NCI-H1105 treated with DMSO at 0.1 percent for 48 hours (cell line): ENCODE measurements at places on chromosomes 1 and 21.

DNA sequence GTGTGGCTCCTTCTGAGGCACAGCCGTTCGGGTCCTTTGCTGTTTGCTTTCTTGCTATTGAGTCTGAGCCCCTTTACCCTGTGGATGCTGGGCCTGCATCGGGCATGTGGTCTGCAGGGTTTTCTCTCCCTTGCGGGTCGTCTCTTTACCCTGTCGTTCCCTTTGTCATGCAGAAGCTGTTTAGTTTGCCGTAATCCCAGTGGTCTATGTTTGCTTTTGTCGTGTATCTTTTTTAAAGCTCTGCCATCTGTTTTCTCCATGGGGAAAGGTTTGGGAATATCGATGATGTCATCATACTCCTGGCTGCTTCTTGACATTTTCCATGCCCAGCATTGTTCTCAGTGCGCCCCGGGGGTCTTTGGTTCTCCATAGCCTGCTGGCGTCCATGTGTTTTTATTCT, 68.2 kb downstream of the AGPAT3 start:
- DNase-seq: no peak

- no peak for DNase-seq
Observed at GRCh38 chr1:61674221-61674620, 50.7 kb downstream of the TM2D1 start.

DNA sequence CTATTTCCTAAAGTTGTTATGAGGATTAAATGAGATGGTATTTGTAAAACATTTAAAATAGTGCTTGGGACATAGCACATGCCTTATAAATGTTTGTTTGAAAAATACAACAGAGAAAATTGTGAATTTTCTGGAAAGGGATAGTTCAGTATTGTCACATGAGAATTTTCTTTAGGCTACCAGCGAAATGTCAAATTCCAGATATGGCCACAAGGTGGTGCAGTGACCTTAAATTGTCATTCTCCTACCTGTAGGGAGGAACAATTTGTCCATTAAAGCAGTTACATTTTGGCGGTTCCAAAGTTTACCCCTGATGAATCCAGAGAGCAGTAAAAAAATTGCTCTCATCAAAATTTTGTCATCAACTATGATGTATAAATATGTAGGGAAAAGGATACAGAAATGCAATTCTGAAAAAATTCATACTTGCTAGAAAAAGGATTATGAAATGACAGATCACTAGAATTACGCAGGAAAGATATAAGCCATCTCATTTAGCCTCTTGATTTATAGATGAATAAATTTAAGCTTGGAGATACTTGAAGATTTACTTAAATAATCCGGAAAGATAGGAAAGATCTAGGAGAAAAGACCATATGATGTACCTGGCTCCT, 50.2 kb upstream of the TSHB start:
- peak; percentile 48 for DNase-seq

GRCh38 chr1:74340656-74341055, 105.5 kb downstream of the TNNI3K start:
- no peak for DNase-seq

DNA sequence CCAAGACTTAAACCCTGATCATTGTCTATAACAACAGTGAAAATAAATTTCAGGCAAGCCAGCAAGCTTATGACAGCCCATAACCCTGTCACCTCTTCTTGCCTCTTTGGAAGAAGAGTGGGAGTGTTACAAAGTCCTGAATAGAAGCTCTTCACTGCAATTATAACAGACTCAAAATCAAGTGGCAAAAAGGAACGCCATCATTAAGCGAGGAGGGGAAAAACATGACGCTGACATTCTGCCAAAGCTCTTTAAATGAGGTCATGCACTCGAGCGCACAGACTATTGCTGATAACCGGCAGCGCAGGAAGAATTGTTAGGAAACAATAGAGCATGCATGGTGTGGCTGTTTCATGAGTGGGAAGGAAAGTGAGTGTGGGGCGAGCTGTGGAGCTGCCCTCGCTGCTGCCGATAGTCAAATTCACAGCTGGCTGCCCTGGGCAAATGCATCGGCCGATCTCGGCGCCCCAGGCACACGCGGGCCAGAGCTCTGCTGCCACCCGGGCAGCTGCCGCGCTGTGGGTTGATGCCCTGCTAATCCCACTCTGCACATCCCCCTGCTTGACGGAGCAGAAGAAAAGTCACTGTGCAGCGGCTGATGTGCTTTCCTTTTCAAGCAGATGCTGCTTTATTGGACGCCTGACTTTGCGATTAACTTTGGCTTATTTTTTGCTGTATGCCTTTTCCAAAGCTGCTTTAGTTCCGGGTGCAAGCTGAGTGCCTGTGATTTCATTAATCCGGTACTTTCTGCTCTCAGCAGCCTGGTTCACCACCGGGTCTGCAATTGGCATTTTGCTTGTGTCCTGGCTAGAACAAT, 102.4 kb upstream of the ST6GALNAC5 start:
- peak; percentile 97 for DNase-seq

DNA sequence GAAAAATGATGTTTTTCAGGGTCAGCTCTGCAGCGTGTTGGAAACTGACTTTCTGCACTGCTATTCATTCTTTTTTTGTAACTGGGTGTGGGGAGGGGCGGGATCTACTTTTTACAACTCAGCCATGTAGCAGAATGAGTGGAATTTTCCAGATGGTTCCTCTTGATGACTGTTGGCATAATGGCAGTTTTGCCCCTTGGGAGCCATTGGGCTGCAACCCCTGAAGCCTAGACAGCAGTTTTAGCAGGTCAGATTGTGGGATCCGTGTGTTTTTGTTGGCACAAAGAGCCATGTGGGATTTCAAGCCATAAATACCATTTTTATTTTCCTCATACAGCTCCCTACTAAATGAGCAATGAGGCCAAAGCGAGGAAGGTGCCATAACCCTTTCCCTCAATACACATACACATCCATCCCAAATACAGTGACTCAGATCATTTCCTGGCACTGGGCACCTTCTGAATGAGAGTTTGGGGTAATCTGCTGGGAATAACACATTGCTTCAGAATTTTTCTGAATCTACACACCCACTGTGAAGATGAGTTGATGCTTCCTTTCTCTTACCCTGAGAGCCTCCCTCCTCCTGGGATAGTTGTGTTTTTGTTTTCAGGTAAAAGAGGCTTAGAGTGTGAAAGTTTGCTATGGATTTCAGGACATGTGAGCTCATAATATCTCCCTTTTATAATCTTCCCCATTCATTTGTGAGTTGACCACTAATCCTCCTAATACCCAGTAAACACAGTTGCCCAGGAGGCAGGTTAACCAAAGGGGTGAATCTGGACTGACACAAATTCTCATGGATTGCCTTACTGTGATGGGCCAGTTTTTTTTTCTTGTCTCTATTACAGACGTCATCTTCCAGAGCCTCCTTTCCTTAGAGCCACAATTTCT, 13.1 kb downstream of the S100A10 start:
- DNase-seq: no peak

DNA sequence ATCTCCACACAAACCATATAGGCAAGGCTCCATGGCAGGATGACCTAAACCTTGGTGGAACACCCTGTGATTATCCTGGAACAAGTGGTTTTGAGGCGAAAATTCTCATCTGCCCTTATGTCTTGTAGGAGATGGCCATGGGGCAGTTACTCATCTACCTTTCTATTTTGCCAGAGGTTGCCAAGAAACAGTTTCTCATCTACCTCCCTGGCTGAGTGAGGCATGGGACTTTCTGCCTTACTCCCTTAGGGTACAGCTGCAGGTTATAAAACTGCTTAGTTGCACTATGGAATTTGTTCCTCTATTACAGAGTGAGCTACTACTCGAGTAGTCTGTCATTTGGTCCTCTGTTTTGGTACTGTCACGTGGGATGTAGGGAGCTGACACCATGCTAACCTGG, 31.3 kb upstream of the GUCA2A start:
- DNase-seq: no peak

DNA sequence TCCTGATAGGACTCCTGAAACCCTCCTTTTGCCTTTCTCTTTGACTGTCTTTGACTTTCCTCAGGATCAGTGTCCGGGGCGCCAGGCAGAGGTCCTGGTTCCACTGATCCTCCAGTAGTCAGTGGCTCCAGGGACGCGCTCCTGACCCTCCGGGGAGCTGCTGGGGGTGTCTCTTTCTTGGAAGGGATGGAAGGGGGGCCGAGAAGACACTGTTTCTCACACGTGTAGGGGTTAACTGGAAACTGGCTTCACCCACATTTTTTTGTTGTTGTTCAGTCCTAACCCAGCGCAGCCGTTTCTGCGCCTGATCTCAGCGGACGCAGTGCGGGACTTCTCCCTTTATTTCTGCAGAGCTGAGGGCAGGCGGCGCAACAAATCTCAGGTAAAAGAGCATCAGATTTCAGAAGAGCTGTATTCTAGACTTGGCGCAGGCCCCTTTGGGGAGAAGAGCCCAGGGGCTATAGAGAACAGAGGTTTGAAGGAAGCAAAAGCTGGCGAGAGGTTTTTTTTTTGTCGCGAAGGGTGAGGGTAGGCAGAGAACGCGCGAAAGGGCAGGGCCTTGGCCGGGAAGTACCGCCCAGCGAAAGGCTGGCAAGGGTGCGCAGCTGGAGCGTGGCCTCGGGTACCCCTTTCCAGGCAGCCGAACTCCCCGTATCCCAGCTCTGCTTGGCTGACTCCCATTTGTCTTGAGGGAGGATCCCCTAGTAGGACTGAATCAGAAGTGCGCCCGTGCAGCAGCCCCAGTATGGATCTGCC, 4.3 kb upstream of the LHX9 start:
- DNase-seq: no peak

DNA sequence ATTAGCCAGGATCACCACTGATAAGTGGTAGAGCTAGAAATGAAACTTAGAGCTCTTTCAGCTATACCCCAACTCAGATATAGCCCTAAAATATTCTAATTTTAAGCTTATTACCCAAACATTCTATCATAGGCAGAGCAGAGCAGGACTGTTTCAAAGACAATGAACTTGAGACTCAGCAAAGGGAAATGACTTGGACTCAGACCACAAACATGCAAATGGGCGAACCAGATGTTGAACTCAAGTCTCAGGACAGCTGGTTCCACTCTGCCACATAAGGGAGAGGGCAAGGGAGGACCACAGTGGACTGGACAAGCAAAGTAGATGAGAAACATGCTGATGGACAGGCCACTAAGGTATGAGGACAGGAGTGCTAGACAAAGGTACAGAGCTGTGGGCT, 315.3 kb downstream of the OMA1 start:
- no peak for DNase-seq

DNA sequence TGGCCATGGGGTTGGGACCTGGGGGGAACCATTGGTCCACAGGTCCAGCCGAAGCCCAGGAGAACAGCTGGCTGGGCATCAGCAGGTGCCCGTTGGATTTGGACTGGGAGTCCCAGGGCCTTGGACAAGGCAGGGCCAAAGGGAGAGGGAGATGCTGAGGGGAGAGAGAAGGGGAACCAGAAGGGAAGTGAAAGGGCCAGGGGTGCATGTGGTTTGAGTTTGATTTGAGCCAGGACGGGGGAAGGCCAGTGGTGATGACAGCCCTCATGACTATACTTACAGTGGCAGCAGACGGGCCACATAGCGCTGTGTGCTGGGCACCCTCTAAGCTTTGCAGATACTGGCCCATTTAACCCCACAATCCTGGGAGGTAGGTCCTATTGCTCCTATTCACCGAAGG, 18.8 kb downstream of the AGRN start:
- DNase-seq: no peak

GRCh38 chr1:234620272-234621126, 10.5 kb upstream of the IRF2BP2 start:
- DNase-seq: no peak

DNA sequence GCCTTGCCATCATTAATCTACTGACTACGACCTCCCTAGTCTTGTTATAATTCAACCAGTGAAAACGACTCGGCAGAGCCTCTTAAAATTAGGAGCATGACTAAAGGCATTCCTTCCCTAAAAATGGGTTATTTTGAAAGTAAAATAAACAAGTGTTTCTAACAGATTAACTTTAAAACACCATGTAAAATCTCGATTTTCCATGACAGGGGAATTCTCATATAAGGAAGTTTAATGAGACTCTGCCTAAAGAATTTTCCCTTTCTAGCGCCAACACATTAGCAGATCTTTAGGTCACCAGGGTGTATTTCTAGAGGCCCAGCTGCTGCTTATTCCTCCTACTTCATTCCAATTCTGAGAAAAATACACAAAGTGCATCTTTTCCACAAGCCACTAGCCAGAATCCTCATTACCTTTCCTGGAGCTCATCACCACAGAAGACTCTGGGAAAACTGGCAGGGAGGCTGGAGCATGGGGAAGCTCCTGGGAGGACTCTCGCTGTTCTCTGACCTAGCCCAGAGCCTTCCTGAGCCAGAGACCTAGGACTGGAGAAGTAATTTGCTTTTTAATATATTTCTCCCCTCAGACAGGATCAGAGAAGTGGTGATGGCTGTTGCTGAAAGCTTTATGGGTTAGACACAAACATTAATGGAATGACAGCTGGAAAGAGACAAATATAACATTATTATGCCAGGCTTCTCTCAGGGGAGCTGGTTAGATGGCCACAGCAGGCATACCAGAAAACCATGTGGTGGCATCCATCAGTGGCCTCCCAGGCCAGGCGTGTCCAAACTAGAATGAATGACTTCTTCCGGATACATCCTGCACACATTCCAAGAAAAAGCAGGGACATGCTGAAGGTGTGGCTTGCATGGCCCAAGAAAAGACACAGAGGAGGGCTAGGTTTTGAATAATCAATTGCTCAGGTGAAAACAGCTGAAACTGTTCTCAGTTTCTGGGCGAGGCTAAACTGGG, 63.6 kb upstream of the CTTNBP2NL start:
- no peak for DNase-seq

GRCh38 chr21:45721671-45722070, 78.1 kb downstream of the PCBP3 start:
- no peak for DNase-seq

DNA sequence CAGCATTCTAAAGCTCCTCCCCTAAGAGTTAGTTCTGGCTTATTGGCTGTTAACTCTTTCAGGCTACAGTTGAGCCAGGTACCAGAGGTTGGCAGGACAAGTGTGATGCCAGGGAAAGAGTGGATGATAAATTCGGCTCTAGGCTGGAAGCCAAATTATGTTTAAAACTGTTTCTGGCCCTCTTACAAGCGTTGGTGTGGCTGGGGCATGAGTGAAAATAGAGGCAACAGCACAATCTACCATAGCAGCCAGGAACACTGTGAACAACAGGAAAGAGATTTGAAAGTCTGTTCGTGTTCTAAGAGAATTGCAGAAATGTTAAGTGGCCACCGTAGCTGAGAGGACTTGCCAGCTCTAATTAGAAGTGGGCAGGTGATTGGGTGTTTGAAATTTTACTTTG, 84.2 kb downstream of the CDC7 start:
- peak; percentile 66 for DNase-seq
